ENCODE measurements at places on chromosomes 12 and 14.

DNA sequence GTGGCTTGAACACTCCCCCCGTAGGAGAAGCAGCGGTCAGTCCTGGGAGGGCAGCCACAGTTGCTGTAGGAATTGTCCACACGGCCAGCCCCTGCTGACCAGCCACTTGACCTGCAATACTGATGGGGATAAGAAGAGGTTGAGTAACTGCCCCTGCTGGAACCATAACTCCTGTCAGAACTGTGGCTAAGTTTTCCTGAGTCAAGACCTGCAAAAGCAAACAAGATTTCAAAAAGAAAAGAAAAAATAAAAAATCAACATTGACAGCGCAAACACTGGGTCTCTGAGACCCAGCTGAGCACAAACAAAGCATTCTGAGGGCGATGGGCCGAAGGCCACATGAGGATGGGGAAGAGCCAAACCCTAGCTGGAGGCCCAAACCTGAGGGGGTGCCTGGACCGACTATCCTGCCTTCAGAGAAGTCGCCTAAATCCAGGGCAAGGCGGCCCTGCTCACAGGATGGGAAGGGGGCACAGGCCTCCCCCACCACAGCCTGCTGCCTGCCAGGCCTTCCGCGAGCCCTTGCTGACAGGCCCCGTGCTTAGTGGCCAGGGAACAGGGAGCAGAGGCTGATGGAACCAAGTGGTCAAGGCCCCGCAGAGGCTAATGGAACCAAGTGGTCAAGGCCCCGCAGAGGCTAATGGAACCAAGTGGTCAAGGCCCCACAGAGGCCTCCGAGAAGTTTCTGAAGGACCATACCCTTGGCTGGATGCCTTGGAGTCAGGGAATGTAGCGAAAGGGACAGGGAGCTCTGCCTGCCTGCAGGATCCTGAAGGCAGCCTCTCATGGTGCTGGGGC lies 19.1 kb downstream of the POU6F1 start:
- no peak for DNase-seq

GRCh38 chr12:11748903-11749302 lies 99.4 kb downstream of the ETV6 start:
- no peak for DNase-seq

GRCh38 chr12:71008616-71009015 lies 88.1 kb upstream of the PTPRR start:
- DNase-seq: no peak

GRCh38 chr14:97524589-97525319 lies 727.6 kb downstream of the VRK1 start:
- no peak for DNase-seq

DNA sequence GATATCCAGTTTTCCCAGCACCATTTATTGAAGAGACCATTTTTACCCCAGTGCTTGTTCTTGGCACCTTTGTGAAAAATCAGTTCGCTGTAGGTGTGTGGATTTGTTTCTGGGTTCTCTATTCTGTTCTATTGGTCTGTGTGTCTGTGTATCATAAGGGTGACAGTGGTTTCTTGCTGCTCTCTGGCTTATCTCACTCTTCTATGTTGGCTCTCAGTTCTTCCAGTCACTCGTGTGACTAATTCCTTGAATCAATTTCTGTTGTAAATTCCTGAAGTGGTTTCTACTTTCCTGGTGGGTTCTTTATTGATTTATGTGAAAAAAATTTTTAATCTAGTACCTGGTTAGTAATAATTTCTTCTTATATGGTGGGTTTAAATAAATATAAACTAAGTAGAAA lies 58.3 kb downstream of the OTOGL start:
- peak; percentile 28 for DNase-seq

- DNase-seq: no peak
Observed at GRCh38 chr14:85686908-85687307, 157.0 kb downstream of the FLRT2 start.

DNA sequence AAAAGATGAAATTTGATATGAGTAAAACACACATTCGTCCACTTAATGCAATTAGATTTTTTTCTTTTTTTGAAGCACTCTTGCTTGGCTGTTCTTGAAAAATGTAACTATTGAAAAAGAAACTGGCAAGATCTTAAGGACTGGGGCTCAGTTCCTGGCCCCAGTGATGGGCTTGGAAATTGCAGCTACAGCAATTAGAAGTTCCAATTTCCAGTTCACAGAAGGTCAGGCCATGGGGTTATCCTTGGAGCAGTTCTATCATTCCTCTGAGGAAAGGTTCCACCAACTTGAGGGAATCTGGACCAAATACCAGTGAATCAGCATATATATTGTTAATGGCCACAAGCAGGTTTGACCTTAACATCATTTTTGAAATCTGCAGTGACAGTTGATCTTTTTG lies 18.9 kb downstream of the IGF1 start:
- no peak for DNase-seq

DNA sequence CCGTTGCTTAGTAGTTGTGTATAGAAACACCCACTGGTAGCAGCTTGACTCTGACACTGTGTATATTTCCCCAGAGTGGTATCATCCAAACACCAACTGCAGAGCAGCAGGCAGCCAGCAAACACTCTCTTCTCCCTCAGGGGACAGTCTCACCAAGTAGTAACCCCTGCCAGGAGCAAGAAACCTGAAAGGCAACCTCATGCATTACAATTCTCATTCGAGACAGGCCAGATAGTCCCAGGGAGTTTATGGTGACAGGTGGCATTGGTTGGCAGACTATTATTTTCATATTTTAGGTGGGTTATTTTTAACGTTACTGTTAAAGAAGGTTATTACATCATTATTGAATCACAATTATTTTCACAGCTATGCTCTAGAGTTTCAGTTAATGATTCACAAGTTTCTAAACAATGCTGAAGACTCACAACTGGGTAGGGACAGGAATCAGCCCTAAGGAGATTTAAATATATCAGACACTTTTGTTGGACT lies 222.8 kb downstream of the EGLN3 start:
- no peak for DNase-seq

DNA sequence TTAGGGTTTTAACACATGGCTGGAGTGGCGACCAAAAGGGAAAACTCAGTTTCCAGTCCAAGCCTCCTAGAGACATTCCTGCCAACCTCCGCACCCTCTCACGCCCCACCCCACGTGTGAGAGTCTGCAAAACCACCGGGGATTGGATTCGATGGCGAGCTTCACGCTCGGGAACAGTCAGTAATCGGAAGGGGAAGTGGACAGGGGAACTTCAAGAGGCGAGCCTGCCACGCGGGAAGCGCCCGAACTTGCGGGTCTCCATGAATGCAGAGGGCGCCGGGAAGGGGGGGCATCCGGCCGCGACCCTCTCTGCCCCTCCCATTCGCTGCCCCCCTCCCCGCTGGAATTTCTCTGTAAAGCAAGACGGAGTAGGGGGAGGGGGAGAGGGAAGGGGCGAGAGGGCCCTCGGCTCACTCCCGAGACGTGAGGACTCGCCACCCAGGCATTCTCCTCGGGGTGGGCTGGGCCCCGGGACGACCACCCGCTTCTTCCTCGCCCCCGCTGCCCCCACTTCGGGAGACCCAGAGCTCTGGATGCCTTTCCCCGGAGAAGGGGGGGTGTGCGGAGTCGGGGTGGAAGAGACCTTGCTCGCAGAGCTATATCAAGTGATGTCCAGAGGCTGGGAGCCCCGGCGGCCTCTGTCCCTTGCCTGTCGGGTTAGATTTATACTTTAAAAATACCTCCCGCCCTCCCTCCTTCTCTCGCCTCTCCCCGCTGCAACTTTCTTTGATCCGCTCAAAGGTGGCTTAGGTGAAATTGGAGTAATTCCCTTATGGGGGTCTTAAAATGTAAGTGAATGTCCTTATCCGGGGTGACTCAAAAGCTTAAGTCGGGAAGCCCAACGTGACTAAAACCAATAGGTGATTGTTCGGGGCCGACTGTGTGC lies 2.5 kb upstream of the CCND2 start:
- DNase-seq: no peak

GRCh38 chr14:59679872-59680271 lies 103.3 kb upstream of the CCDC175 start:
- DNase-seq: no peak

GRCh38 chr12:4441355-4442335 lies 4.0 kb downstream of the FGF6 start:
- DNase-seq: peak; percentile 8

- no peak for DNase-seq
Observed at GRCh38 chr14:67420102-67420739, 8.3 kb upstream of the PLEK2 start.

- peak; percentile 44 for DNase-seq
Observed at GRCh38 chr14:105294142-105294597, 6.6 kb downstream of the BRF1 start.

GRCh38 chr12:87086118-87086891 lies 830.1 kb upstream of the MGAT4C start:
- no peak for DNase-seq

GRCh38 chr14:64971943-64972791 lies at the start of gene RAB15:
Gene RAB15, minus strand, starts transcription at chr14:64972336. Its CDS starts 260 bp downstream, at chr14:64972076.
- peak; percentile 87 for DNase-seq

DNA sequence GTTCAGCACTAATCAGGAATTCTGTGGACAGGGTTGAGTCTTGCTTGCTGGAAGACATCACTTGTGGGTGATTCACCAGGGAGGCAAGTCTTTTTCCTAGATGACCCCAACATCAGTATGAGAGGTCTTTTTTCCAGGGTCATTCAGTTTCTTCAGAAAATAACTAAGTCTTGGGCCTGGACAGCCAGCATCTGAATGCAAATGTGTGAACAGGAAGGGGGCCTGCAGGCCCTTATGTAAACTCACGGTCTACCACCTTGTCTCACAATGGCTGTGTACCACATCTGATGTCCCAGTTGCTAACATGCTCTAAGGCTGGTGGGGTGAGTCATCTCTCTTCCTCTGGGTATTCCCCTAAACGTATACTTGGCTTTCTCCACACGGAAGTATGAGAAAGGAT lies 79.2 kb downstream of the HECTD4 start:
- peak; percentile 38 for DNase-seq

GRCh38 chr12:79016181-79016580 lies 151.6 kb downstream of the SYT1 start:
- no peak for DNase-seq
